ENCODE measurements at places on chromosomes 4 and X.

DNA sequence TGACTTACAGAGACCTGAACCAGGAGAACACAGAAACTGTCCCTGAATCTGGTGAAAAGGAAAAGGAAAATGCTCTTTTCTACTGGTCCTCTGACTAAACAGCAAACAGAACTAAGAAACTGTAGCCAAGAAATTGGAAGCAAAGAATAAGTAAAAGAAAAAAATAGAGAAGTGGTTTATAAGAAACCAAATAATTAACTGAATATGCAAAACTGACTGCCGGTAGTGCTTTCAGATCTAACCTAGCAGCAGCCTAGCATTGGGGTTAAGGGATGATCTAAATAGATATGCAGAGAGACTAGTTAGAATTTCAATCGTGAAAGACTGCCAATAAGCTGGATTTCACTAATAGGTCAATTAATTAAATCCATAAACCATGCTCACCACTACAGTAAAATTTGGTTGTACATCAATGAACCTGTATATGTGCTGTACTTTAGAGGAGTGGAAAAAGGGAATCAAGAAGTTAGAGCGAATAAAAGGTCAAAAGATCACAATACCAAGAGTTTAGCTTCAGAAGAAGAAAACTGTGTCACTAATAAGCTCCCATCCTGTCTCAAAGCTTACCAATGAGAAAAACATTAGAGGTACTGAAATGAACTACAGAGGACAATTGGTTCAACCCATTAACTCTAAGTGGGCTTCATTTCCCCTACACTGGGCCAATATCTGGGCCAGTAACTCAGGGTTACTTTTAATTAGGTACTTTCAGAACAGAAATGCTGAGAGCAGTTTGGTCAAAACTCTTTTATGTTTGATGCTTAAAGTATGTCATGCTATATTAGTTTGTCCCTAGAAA lies 53.6 kb downstream of the KLHL13 start:
- no peak for DNase-seq

DNA sequence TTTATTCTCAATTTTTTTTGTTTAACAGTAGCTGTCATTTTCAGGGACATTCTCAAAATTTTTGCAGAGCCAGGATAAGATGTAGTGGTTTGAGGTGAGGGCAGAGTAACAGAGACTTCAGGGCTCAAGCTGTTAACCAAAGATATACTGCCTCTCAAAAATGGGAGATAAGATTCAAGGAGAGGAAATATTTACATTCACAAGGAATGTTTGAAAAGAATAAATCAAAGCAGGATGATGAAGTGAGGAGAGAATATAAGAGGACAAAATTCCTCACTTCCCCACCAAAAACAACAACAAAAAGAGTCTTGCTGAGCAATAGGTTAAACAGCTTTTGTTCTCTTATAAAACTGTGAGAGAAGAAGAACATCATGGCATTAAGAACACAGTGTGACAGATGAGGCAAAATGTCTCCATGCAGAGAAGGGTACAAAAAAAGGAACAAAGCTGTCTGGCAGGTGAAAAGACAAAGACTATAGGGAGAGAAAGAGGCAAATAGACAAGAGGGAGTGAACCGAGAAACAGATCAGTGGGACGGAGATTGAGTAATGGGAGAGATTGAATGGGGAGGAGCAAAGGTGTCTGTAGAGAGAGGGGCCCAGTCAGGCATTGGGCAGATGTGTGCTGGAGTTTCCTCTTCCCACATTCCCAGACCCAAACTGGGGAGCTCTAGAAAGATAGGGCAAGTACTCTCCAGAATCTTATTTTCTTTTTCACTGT lies 106.1 kb upstream of the TMEM150C start:
- no peak for DNase-seq

GRCh38 chr4:153579410-153579809 lies 104.7 kb upstream of the TLR2 start:
- DNase-seq: no peak

GRCh38 chrX:134891652-134892051 lies 99.1 kb upstream of the SMIM10 start:
- DNase-seq: no peak
